AG09319 (cell line): ENCODE measurements at places on chromosomes 7 and 10.

- DNase-seq = no peak
Measured at GRCh38 chr10:50600831-50601477, 22.8 kb downstream of the SGMS1 start.

- DNase-seq = no peak
Measured at GRCh38 chr7:50121286-50121685, 28.2 kb upstream of the ZPBP start.

DNA sequence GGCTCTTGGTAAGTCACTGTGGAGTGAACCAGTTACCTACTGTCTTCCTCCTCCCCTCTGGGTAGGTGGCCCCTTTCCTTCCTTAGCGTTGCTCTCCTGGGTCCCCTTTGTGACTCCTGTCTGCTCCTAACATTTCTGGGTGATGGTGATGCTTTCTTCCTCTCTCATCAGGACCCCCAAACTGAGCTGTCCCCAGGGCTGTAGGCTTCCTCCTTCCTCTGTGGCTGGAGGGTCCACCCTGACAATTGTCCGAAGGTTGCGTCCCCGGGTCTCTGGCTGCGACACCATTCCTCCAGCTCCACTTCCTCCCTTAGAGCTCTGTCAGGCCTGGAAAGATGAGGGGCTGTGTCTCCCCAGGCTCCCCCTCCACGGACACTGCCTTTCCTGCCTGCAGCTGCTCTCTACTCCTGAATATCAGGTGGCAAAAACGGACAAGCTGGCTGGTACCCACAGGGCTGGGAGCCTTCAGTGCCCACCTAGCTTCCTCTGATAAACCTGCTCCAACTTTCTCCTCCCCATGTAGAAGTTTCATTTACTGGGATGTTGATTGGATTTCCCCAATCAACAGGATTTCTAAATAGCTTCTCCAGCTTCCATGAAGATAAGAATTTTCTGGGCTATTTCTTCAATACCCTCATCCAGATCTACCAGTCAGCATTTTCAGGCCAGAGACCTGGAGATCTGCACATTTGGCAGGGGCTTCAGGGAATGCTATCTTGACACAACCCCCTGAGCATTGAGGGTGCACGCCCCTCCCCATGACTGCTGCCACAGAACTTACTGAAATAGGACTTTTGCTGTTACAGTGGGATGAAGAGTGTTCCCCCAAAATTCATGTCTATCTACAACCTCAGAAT lies 506.5 kb downstream of the TCERG1L start:
- DNase-seq = no peak

DNA sequence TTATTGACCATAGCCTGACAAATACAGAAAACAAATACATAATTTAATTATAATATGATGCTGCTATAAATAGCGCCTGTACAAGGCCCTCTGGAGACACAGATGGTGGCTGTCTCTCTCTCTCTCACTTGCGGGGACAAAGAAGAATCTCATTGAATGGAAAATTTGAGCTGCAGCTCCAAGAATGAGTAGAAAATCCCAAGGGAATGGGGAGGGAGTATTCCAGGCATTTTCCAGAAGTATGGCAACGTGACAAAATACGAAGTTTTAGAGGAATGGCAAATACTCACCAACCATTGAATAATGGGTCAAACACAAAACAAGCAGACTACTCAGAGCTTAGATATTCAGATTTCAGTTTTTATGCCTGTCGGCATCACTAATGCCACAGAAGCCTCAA lies 179.9 kb downstream of the NRP1 start:
- DNase-seq = no peak
